ENCODE measurements at places on chromosomes 12 and 14.
A peak's percentile ranks its signal among the peaks of the same experiment; 100 is the strongest.

DNA sequence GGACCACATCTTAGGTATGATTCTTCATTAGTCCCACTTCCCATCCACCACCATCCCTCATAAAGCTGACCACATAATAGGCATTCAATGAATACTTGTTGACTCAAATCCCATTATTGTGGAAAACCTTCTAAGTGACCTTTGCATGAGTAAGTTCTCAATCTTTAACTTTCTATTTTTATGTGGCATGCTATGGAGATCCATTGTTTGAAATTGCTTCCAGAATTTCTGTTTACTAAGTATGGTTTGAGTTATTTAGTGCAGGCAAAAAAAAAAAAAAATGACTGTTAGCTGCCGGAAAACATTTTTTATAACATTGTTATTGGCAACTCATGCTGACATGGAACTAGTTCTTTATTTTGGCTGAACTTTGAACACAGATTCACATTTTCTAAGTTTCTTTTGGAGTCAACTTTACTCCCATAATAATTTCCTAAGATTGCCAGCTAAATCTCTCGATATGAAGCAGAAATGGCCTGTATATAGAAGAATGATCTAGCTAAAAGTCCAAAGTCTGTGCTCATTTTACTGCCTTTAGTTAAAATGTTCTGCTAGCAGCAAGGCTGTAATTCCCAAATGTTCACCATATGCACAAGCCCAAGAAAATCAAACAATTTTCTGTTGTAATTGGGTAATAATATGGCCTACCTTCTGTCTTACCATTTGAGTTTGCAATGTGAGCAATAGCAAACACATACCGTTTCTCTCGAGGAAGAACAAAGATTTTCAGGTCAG is 77.9 kb downstream of the PTGER2 start:
- DNase-seq = no peak

GRCh38 chr12:58905422-58905821 is 14.9 kb downstream of the LRIG3 start:
- no peak for DNase-seq

DNA sequence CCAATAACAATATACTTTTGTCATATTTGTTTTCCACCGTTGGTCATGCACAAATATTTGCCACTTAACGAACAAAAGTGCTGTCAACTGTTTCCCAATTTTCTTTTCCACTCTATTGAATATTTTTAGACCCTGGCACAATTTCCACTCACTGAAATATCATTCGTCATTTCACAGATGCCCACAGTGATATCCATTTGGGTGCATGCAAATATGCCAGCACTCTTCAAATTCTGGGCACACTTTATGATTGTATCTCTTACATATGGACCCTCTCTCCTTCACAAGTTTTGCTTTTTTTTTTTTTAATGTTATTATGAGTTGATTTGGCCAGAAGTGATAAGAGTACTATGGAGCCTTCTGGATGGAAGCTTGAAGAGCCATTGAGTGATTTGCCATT is 1557.3 kb upstream of the FLRT2 start:
- no peak for DNase-seq

DNA sequence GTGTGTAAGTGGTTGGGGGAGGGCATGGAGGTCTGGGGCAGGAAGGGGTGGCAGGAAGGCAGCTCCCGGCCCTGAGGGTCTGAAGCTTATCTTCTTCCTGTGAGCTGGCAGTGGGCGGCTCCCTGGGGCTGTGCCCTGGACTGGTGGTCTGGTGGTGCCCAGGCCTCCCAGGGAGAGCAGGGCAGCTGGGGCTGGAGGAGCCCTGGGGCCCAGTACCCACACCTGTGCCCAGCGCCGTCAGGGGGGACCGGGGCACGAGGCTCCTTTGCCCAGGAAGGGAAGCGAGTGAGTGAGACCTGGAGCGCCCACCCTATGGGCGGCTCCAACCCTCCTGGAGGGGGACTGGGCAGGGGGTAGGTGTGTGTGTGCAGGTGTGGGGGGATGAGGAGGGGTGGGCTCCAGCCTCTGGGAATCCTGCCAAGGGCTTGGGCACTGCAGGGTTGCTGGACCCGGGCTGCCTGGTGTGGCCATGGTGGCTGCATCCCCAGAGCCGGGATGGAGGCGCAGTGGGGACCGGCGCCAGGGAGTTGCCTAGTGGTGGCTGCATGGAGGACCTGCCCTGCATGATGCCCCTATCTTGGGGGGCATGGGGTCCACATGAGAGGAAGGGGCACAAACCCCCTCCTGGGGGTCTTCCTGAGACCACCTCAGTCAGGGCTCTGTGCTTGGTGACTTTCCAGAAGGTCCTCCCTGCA is 353.6 kb downstream of the TMEM121 start:
- no peak for DNase-seq

DNA sequence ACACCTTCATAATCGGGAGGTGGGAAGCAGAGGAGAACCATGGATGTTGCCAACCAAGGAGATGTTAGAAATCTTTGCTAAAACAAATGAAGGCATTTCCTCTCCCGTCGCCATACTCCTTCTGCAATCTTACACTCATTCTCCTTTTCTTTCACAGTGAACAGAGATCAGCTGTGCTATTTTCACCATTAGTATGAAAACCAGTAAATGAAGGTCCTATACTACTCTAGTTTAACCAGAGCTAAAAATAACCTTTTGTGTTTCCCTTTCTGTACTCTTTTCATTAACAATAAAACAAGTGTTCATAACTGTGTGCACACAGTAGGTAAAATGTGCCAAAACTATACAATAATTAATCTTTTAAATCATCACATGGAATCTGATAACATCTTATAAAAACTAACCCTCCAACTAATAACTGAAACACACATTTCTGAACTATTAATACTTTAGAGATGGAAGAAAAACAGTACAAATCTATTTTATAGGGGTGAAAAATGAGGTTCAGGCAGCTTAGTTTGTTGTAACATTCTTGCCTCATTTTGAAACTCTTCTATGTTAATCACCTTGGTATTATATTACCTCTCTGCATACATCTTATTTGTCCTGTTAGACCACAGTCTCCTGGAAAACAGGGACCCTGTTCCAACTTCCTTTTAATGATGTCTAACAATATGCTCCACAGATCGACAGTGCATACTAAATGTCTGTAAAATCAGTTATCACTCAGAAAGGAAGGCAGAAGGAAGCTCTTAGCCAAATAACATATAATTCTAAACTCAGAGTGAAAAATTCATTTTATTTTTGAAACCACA is 69.5 kb downstream of the SPPL3 start:
- DNase-seq = no peak

DNA sequence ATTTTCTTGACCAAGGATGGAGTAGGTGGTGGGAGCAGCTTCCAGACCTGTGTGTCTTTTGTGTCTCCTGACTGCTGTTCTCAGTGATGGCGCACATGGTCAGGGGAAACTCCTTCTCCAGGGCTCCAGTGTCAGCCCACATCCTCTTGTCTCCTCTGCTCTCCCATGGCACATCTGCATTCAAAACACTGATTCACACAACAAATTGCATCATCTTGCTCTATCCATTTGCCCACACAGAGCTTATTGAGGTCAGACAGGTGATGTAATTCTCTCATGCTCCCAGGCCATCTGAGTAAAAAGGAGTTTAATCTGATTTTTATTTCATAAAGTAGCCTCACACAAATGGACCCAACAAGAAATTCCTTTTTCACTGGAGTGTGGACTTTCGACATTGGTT is 21.8 kb upstream of the TMEM132C start:
- no peak for DNase-seq

DNA sequence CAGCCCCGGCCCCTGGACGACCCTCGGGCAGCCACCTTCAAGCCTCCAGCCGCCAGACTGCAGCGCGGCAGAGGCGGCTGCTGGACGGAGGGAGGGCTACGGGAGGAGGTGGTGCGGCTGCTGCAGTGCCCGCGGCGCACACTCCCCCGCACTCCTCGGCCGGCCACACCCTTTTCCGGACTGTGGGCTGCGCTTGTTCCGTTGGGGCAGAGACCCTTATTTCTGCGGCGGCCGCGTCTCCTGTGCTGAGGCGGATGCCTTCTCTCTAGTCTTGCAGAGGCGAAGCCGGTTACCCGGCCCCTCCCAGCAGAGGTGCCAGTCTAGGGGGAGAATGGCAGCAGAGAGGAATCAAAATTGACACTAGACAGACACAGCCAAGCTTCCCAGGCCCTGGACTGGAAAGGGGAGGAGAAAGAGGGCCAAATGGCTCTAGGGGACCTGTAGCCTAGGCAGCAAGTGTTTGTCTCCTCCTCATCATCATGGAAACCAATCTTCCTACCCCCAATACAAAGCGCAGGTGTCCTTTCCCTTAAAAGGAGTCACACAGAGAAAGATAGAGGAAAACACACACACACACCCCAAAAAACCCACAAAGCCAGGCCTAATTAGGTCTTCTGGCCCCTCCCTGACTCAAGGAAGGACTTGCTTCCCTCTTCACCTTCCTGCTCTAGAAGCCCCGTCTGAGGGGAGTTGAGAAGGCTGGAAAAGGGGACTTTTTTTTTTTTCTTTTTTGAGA is 1.3 kb downstream of the ESYT1 start:
- DNase-seq = no peak

DNA sequence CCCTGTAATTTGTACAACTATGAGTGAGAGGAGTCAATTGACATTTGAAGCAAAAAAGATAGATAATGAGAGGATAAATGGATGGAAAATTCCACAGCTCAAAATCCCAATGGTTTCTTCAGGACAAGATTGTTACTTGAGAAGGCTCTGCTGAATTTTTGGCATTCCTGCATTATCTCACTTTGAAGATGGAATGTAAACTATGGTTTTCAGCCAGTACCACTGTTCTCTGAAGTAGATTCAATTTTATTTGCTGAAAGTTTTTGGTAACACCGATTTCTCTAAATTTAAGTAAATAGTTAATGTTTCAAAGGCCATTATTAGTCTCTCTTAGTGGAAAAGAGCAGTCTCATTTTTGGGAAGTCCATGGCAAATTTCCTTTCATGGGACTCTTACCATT is 121.9 kb upstream of the SLC38A2 start:
- DNase-seq = no peak

DNA sequence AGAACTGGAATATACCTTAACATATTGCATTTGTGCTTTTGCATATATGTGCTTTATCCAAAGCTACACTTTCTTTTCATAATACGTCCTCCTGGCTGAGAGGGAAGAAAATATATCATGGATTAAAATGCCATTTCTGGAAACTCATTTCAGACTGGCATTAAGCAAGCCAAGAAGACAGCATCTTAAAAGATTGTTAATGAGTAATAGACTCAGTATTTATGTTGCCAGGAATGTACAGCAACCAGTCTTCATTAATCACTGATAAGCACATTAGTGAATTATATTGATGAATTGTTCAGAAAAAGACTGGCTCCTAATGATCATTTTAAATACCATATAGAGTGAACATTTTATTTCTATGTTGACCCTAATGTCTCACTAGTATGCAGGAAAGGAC is 134.9 kb upstream of the IFNG-AS1 start:
- DNase-seq = no peak

GRCh38 chr14:61376314-61376713 is 54.9 kb downstream of the PRKCH start:
- DNase-seq = no peak

DNA sequence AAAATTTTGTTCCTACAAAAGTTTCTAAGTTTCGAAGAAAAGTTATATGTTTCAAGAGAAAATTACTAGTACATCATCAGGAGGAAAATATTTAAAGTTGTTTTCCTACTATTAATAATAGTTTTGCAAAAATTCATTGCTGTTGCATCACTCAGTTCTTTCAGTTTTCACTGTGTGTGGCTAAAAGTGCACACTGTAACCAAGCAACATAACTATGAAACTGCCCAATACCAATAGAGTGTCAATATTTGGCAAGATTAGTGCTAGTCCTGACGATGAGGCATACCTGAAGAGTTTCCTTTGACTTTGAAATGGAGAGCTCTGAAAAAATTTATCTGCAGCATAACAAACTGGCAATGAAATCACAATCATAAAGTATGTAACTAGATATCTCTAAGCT is 194.3 kb downstream of the CPNE8 start:
- DNase-seq = no peak

DNA sequence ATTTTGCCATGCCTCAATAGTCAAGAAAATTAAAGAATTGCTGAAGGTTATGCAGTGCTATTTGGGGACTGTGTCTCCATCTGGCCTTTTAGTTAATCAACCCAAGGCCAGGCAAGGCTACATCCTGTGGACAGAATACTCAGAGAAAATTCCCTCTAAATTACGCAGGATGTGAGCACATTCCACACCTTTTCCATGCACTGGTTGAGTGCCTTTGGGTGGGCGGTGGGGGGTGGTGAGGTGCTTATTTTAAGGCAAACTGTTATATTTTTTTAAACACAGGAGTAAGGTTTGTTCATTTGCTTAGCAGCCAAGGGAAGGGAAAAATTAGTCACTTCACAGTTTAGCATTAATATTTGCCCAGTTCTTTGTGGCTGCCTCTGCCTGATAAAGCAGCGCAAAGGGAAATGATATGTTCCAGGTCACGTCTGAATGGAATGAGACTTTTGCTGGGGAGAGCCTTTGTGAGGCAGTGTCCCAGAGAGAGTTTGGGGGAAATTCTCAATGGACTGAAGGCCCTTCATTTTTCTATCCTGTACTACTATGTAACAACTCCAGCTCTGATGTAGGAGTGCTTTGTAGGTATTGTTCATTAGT is 17.2 kb upstream of the KCNA5 start:
- DNase-seq = no peak

DNA sequence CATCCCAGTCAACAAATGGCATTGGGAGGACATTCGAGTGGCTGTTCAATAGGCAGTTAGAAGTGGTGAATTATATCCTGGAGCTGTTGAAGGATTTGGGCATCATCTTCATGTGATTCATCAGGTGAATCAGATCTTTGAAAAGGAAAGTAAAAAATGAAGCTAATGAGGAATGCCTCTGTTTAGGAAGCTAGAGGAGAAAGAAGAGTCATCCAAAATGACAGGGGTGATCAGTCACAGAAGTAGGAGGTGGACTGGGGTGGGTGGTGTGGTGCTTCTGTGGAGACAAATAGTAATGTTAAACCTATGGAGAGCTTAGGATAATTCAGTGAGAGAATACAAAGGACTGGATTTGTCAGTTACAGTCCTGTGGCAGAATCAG is 32.7 kb downstream of the DIP2B start:
- DNase-seq = peak; percentile 67

GRCh38 chr14:54642801-54643695 is 76.1 kb downstream of the SAMD4A start:
- DNase-seq = no peak

DNA sequence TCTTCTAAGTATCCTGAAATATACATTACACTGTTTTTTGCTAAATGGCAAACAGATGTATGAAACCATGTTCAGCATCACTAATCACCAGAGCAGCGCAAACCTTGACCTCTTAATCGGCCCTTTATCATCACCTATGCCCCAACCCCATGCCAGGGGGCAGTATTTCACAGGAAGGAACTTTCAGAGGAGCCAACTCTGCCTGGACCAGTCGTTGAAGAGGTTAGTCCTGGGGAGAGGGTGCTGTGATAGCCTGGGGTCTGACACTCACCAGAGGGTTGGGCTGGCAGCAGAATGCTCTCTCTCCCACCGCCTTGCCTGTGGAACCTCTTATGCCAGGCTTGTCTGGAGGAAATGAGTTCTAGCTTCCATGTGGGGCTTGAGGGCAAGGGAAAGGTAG is 411.7 kb downstream of the TMEM117 start:
- DNase-seq = no peak

- DNase-seq = no peak
Measured at GRCh38 chr14:98364961-98365360, 907.0 kb downstream of the BCL11B start.

All from keratinocyte (primary cell).